ENCODE measurements at places on chromosomes 3 and 15.

DNA sequence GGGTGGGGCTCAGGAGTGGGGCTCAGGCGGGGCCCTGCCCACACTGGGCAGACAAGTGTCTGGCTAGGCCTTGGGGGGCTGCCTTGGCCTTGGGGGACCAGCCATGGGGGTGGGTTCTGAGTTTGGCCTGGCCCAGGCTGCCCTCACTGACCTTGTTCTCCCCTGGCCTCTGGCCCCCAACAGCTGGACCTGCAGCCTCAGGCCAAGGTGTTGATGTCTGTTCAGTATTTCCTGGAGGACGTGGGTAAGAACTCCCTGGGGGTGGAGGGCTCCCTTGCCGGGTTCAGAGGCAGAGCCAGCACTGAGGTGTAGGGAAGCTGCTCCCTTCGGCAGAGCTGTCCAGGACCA is 20.0 kb downstream of the PRKCD start:
- DNase-seq: no peak

DNA sequence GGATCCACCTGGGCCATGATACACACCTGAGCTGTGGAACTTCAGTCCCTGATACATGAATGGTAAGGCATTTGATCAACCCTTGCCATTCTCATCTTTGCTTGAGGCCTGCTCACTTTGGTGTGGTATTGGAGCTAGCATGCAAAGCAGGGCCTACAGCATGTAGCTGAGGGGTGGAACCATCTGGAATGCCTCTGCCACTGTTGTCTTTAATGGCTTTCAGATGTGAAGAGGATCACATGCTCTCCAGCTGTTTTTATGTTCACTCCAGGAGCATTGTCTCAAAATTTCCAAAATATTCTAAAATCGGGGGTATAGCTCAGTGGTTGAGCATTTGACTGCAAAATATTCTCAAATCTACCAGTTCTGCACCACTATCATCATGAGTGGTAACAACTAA is 64.4 kb upstream of the PHLDB2 start:
- DNase-seq: no peak

GRCh38 chr15:42057799-42058646 is 36.3 kb downstream of the PLA2G4D start:
- no peak for DNase-seq

- no peak for DNase-seq
These were observed 172.4 kb downstream of the CHST2 start for GRCh38 chr3:143291836-143292447.

- DNase-seq: no peak
These were observed 26.4 kb downstream of the USP3 start for GRCh38 chr15:63530752-63531299.

DNA sequence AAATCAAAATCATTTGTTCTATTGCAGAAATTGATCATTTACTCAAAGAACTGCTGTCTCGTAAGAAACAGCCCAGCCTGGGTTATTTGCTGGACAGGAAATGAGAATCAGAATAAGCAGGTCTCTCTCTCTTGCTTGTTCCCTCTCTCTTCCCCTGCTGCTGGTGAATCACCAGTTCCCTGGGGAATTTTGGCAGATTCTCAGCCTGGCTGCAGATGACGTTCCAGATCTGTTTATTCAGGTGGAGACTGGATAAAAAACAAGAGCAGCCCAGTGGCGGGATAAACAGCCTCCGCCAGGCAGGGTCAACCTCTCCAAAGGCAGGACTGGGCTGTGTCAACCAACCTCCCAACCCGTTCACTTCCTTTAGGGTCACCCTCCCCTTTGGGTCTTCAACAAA is 72.1 kb downstream of the LRIG1 start:
- DNase-seq: peak; percentile 66

- no peak for DNase-seq
These were observed 77.4 kb downstream of the SEC22A start for GRCh38 chr3:123279121-123279520.

DNA sequence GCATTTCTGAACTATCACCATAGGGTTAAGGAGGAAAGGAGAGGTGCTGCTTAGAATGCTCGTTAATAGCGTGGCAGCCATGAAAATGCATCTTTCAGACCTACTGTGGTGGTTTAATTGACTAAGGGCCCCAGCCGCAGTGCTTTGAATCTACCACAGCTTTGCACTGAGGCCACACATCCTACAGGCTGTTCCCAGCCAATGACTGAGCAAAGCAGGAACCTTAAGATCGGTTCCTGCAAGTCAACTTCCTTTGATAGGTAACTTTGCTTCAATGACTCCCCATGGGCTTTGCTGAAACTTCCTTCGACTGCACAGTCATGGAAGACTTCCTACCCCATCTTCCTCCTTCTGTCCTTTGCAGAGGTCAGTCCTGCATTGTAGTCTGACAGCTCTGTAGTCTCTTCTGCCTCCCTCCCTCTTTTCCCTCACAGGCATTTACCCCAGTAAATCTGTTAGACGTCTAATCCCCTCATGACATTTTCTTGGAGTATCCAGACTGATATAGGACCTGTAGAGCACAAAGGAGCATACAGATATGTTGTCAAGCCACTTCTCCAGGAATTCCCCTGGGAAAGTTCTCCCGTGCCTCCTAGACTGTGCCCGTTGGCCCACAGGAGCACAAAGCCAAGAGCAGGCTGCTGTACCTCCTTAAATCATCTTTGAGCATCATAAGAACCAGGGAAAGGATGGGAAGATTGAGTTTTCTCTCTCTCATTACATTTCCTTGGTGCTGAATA is 2.6 kb upstream of the BCL2A1 start:
- no peak for DNase-seq

DNA sequence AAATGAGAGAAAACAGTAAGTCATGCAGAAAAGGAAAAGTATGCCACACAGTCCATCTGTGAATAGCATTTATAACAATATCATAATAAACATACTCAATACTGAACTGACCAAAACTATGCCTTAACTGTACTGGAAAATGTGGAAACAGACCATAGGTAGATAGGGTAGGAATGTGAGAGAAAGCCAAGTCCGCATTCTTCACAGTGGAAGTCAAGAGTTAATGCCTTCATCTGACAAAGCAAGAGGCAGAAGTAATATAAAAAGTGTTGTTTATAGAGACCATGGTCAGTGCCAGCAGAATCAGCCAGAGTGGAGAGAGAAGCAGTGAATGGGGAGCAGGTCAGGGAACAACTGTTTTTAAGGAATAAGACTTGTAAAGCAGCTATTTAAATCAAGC is 52.3 kb downstream of the KBTBD12 start:
- DNase-seq: no peak

DNA sequence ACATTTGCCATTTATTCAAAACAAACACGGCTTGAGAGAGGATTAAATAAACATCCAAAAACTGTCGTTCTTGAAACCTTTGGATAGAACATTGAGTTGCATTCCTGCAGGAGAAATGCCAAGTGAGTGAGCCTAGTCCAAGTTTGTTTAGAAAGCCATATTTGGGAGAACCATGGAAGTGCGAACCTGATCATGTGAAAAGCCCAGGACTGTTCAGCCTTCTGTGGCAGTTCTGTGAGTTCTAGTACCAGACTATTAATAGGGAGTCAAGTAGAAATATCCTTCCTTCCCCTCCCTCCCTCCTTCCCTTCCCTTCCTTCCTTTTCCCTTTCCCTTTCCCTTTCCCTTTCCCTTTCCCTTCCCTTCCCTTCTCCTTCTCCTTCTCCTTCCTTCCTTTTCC is 470.4 kb downstream of the LPP start:
- no peak for DNase-seq

- DNase-seq: no peak
These were observed 127.2 kb downstream of the EPHA3 start for GRCh38 chr3:89234620-89235019.

DNA sequence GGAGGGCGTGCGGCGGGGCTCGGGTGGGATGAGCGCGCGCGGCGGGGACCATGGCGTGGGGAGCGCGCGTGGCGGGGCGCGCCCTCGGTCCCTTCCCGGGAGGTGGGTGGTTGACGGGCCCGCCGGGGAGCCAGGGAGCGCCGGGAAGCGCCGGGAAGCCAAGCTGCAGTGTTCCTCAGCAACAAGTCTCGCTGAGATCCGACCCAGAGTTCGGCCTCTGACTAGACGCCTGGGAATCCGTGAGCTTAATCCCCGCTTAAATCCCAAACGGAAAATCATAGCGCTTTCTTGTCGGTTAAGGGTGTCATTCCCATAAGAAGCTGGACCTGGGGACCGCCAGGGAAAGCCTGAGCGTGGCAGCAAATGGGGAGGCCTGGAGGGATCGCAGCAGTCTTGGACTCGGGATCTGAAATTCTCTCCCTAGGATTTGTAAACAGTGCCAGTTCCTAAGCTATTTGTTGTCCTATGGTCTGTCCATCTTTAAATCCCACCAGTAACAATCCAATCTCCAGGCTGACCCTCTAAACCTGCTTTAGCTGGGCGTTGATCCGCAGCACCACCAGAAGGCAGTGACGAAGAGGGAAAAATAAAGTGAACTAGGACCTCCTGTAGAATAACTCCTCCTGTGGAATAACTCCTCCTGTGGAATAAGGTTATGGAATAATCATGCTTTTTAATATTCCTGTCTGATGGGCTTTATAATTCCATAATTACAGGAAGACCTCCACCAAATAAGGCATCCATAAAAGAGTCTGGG is 570 bp upstream of the NEDD4 start:
- DNase-seq: peak; percentile 35

DNA sequence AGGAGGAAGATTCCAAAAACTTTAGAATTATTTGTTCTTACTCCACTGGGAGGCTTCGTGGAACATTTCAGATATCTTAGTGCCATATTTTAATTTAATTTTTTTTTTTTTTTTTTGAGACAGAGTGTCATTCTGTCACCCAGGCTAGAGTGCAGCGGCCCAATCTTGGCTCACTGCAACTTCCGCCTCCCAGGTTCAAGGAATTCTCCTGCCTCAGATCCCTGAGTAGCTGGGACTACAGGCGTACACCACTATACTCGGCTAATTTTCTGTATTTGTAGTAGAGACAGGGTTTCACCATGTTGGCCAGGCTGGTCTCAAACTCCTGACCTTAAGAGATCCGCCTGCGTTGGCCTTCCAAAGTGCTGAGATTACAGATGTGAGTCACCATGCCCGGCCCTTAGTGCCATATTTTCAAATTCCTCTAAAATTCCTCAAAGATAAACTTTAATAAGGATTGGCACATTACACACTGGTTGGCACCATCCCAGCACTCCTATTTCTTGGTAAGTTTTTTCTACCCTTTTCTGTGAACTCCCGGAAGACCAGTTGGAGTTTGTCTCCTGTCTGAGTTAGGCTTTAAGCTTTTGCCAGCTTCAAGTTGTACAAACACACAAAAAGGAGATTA is 693.7 kb downstream of the MCTP2 start:
- no peak for DNase-seq

GRCh38 chr3:71905426-71905825 is 120.5 kb upstream of the PROK2 start:
- DNase-seq: no peak
